Stimulated activated CD4-positive, alpha-beta T cell treated with anti-CD3 and anti-CD28 coated beads, Interleukin-4, amount 100 ng/mL, for 24 hours (primary cell): ENCODE measurements at places on chromosomes 6 and 20.
A peak's percentile ranks its signal among the peaks of the same experiment; 100 is the strongest.

DNA sequence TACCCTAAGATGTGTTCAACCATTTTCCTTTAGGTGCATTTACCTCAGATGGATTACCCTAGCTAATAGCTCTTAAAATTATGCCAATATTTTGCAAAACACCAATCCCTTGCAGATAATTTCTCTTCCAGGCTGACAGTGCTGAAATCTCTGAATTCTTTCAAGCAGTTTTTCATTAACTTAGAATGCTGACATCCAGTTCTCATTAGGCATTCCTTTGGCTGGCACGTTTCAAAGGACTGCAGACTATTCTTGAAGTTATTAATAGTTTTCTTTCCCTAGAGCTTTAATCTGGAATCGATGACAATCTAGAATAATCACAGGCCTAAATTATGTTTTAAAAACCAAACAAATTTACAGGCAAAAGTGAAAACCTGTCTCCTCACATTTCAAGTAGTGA, 68.3 kb downstream of the SMLR1 start:
- DNase-seq = no peak

- peak; percentile 67 for DNase-seq
Observed at GRCh38 chr6:157667211-157668008, 155.6 kb upstream of the SNX9 start.

GRCh38 chr20:41551011-41551705, 67.0 kb downstream of the CHD6 start:
- no peak for DNase-seq

DNA sequence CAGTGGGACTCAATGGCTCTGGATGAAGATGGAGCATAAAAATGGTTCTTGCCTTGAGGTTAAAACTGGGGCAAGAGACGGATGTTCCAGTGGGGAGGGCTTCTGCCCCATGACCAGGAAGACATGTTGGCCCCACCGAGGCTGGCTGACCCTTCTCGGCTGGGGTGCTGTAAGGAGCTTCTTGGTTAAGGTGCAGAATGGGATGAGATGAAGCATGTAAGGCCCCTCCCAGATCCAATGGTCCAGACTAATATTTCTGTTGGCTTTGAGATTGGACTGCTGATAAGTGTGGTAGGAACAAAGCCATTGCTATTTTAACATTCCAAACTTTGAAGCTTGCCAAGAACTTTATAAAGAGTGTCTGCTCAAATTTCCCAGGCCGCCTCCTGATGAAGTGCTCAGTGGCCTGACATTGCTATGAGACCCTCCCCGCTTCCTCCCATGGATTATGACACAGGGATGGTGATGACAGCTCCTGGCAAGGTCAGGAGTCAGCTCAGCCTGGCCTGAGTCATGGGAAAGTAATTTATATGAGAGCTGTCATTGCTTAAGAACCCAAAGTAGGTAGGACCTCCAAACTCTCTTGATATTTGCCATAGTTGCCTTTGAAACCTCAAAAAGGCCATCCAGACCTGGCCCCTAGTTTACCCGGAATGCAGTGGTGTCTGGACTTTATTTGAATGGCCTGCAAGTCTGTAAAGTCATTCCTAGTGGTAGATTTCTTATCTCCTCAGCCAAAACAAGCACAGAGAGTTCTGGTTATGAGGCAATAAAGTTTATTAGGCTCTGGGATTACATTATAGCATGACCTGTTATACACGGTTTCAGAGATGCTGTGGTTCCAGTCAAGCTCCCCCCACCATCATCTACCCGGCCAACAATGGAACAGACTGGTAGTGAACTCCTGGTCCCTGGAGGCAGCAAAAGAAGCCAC, 55.2 kb downstream of the TGM2 start:
- DNase-seq = no peak

GRCh38 chr6:143872201-143872600, 7.9 kb downstream of the ZC2HC1B start:
- DNase-seq = peak; percentile 14

- no peak for DNase-seq
Observed at GRCh38 chr6:115001731-115002350, 659.0 kb upstream of the HS3ST5 start.

DNA sequence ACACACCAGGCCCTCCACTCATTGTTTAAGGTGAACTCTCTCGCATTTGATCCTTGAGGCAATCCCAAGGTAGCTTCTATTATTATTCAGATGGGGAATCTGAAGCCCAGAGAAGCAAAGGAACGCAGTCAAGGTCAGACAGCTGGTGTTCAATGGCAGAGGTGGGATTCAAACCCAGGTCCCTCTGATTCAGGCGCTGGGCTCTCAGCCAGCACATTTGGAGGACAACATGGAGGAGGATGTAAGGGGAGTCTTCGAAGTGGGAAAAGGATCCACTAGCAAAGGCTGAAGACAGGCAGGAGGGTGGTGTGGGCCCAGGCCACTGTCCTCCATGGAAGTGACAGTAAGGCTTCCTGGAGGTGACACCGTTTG, 13.9 kb upstream of the TTPAL start:
- DNase-seq = no peak

GRCh38 chr6:52566853-52567279, 10.0 kb downstream of the TRAM2 start:
- no peak for DNase-seq

GRCh38 chr20:5181958-5182357, 55.1 kb downstream of the CDS2 start:
- DNase-seq = no peak

GRCh38 chr20:62294516-62294915, 8.3 kb upstream of the ADRM1 start:
- no peak for DNase-seq
